ENCODE measurements at places on chromosomes 16 and 17. TPM values are rescaled to one million over a fixed set of nuclear protein-coding genes. Genes with fewer than 3 reads are reported as not detected.
A peak's percentile ranks its signal among the peaks of the same experiment; 100 is the strongest.

GRCh38 chr16:46929378-46930332, 43.8 kb downstream of the DNAJA2 start:
- DNase-seq = peak; percentile 89
- H3K4me1 ChIP-seq = peaks cover 17% of the 10 kb centered on the region
- no peak overlapping the region for H3K27ac ChIP-seq
- no peak overlapping the region for H3K4me3 ChIP-seq
- H3K36me3 ChIP-seq = peaks cover 9% of the 10 kb centered on the region

The TBC1D26 gene
- total RNA-seq = not detected

DNA sequence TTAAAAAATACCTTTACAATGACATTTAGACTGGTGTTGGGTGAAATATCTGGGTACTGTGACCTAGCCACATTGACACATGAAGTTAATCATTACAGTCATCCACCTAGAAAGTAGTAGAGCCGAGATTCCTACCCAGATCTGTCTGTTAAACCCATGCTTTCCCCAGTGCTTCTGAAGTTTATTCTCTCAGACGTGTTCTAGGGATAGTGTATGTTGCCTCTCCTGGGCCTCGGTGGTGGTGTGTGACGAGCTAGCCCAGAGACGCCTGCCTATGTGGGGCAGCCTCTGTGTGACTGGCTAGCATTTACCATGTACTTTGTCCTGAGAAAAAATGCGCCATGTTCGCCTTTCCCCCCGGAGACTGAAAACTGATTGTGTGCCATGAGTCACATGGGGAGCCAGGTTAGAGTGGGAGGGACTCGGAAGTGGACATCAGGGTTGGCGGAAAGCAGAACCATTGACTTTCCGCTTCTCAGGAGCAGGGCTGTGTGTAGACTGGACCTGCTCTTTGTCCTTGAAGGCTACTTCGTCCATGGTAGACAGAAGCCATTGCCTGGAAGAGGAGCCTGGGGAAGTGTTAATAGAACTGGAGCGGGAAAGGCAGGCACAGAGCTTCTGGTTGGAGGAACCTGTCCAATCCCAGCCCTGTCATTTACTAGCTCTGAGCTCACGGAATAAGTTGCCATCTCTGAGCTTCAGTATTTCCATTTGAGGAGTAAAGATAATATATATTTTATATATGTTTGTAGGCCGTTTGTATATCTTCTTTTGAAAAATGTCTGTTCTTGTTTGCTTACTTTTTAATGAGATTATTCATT, 235.5 kb downstream of the SNX29 start:
- no peaks in the 10 kb centered on the region for H3K4me1 ChIP-seq
- H3K36me3 ChIP-seq = no peaks in the 10 kb centered on the region
- no peak overlapping the region for H3K27ac ChIP-seq

- DNase-seq = no peak
- no peaks in the 10 kb centered on the region for H3K4me1 ChIP-seq
- no peak overlapping the region for H3K27ac ChIP-seq
- H3K36me3 ChIP-seq = no peaks in the 10 kb centered on the region
- H3K4me3 ChIP-seq = no peak overlapping the region
These were observed 191.1 kb upstream of the IRX3 start for GRCh38 chr16:54477714-54478113.

The CETP gene
- 0.32 TPM for total RNA-seq

DNA sequence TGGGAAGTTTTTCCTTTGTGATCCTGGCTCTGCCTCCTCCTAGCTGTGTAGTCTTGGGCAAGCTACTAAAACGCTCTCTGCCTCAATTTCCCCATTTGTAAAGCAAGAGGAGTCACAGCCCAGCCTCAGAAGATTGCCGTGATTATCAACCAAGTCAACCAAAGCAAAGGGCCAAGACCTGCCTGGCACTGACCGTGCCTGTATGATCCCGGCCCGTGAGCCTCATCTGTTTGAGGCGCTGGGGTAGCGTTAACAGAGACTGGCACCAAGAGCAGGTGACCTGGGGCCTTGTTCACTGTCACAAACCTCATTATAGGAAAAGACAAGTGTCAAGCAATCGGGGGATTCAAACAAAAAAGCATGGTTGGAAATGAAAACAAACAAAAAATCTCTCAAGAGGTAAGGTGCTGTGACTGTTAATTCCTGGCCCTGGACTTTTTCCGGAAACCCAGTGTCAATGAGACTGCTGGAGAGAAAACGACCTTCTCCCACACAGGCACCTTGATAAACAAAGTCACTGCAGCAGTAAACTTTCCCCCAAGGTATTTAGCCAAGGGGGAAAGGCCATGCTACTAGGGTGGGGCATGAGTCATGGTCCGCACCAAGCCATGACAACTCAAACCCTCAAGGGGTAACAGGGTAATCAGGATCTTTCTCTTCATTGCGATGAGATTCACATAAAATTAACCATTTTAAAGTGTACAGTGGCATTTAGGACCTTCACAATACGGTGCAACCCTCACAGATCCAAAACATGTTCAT, 5.4 kb downstream of the MEAK7 start:
- H3K27ac ChIP-seq = no peak overlapping the region
- H3K4me3 ChIP-seq = no peak overlapping the region
- no peak for DNase-seq
- H3K4me1 ChIP-seq = peaks cover 12% of the 10 kb centered on the region
- H3K36me3 ChIP-seq = 0 out of 2 replicates have a peak, but pooled peaks cover 4% of the 10 kb centered on the region

- no peaks in the 10 kb centered on the region for H3K27me3 ChIP-seq
- H3K4me3 ChIP-seq = no peak within 1 kb of the TSS
- no peak for DNase-seq
These were observed at the start of gene CDH11 for GRCh38 chr16:65121870-65122723. CDH11 (minus strand) TSS chr16:65122063; CDS start chr16:65004869, 117,194 bp downstream.

GRCh38 chr16:375212-375611, 4.9 kb upstream of the MRPL28 start:
- DNase-seq = no peak
- no peak overlapping the region for H3K27ac ChIP-seq
- no peaks in the 10 kb centered on the region for H3K36me3 ChIP-seq
- no peak overlapping the region for H3K4me3 ChIP-seq

- no peak for DNase-seq
- H3K27me3 ChIP-seq = no peaks in the 10 kb centered on the region
- H3K27ac ChIP-seq = no peak overlapping the region
- H3K4me3 ChIP-seq = no peak overlapping the region
These were observed 50.8 kb upstream of the CDR2 start for GRCh38 chr16:22425036-22425801.

The CDT1 gene
- 40.3 TPM for total RNA-seq

- peaks cover 6% of the 10 kb centered on the region for H3K27me3 ChIP-seq
- H3K4me3 ChIP-seq = no peak overlapping the region
- no peak overlapping the region for H3K27ac ChIP-seq
- no peaks in the 10 kb centered on the region for H3K36me3 ChIP-seq
- peaks cover 40% of the 10 kb centered on the region for H3K4me1 ChIP-seq
- no peak for DNase-seq
These were observed 2.9 kb upstream of the YPEL2 start for GRCh38 chr17:59328601-59329000.

The ABCA10 gene
- 0.87 TPM for total RNA-seq

DNA sequence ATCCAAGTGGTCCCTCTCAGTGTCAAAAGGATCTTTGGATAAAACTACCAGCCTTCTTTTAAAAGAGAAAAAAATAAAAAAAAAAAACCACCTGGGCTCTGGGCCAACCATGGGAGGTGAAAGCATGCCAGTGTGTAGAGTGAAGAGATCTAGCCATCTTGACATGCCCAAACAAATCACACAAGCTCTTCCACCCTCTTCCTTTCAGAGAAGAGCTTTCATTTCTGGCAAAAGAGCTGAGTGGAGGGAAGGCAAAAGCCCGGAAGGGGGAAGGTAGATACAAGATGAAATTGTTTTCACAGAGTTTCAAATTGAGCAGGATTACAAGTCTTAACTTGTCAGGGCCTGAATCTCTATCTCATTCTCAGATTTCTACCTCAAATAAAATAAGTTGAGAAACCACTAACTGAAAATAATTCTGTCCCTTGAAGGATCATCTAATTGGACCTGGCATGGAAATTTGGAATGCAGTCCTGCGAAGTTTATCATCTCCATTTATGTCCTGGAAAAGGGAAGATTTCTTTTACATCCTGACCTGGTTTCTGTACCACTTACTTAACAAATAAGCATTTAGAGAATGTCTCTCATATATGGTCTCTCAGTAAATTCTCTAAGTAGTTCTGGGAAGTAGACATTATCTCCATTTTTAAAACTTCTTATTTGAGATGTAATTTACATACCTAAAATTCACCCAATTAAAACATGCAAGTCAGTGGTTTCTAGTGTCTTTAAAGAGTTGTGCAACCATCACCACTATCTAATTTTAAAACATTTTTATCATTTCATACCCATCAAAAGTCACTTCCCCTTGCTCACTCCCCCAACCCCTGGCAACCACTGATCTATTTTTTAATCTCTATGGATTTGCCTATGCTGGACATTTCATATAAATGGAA, 93.7 kb downstream of the TANGO6 start:
- H3K27me3 ChIP-seq = no peaks in the 10 kb centered on the region
- peak overlapping the region; percentile 33 for H3K27ac ChIP-seq
- H3K4me1 ChIP-seq = peaks cover 8% of the 10 kb centered on the region
- H3K36me3 ChIP-seq = no peaks in the 10 kb centered on the region
- DNase-seq = no peak

DNA sequence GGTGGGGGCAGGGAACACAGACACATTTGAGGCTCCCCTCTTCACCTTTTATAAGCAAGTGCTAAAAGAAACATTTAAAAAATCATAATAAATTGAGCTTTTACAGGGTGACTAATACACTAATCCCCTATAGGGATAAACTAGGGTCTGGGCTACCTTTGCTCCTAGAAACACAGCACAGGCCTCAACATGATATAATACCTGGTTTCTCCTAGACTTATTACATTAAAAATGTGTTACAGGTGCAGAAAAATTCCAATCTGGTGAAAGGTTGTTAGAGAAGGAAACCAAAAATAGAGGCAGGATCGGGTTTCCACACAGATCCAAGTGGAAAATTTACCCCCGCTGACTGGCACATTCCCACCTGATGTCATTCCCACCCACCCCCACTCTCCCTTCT, 124.7 kb upstream of the NOG start:
- no peak overlapping the region for H3K27ac ChIP-seq
- no peak overlapping the region for H3K4me3 ChIP-seq

- no peaks in the 10 kb centered on the region for H3K4me1 ChIP-seq
- no peaks in the 10 kb centered on the region for H3K36me3 ChIP-seq
- DNase-seq = no peak
- H3K27me3 ChIP-seq = no peaks in the 10 kb centered on the region
These were observed 52.2 kb downstream of the TBC1D16 start for GRCh38 chr17:79983456-79983855.

DNA sequence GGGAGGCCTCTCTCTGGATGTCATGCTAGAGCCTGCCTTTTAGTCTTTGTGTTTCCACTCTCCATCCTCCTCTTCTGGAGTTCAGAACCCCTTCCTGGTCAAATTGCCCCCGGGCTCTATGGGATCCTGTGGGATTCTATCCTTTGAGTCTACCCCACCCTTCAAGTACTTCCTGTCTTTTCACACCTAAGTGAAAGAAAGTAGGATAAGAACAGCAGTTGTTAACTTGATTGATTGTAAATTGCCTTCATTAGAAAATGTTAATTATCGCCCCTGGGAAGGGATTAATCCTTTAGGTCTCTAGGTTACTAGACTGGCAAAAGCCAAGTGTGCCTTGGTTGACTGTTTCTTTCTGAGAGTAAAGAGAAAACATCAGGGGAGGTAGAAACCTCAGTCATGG, 30.1 kb downstream of the PRKCB start:
- no peaks in the 10 kb centered on the region for H3K27me3 ChIP-seq
- H3K4me1 ChIP-seq = peaks cover 61% of the 10 kb centered on the region
- DNase-seq = no peak
- H3K27ac ChIP-seq = no peak overlapping the region
- H3K36me3 ChIP-seq = no peaks in the 10 kb centered on the region
- no peak overlapping the region for H3K4me3 ChIP-seq

DNA sequence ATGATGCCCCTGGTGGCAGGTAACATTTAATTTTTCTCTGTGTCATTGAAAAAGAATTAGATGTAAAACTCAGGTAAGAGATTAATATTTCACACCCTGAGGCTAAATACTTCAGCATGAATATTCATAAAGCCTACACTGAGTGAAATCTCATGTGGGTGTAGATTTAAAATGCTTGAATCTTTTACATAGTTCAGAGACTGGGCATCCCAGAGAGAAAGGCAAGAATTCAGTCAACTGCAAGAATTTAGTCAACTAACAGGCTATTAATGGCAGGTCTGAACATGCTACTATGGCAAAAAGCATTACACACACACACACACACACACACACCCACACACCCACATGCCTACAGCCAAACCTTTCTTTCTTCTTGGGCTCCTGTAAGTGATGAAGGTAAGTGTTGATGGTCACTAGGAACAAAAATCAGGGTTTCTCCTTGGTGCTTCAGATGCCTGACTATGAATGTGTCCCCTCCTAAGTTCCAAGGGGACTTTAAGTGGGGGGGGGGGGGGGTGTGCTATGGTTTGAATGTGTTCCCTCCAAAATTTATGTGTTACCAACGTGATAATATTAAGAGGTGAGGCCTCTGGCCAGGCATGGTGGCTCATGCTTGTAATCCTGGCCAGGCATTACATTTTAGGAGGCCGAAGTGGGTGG, 63.7 kb upstream of the PSMD7 start:
- DNase-seq = no peak
- no peaks in the 10 kb centered on the region for H3K27me3 ChIP-seq
- H3K4me3 ChIP-seq = no peak overlapping the region
- no peaks in the 10 kb centered on the region for H3K4me1 ChIP-seq
- H3K27ac ChIP-seq = no peak overlapping the region

GRCh38 chr17:57288040-57288772, 31.9 kb downstream of the MSI2 start:
- H3K4me1 ChIP-seq = peaks cover 24% of the 10 kb centered on the region
- H3K27me3 ChIP-seq = no peaks in the 10 kb centered on the region
- no peak overlapping the region for H3K27ac ChIP-seq
- peaks cover 59% of the 10 kb centered on the region for H3K36me3 ChIP-seq
- H3K4me3 ChIP-seq = no peak overlapping the region
- no peak for DNase-seq
